ENCODE measurements at places on chromosomes 3 and 15. TPM values are rescaled to one million over a fixed set of nuclear protein-coding genes. Genes with fewer than 3 reads are reported as not detected.

- no peak overlapping the region for H3K4me3 ChIP-seq
- no peaks in the 10 kb centered on the region for H3K36me3 ChIP-seq
- no peaks in the 10 kb centered on the region for H3K27me3 ChIP-seq
- no peaks in the 10 kb centered on the region for H3K4me1 ChIP-seq
Measured at GRCh38 chr3:120139140-120139539, 44.9 kb upstream of the GSK3B start.

GRCh38 chr15:70099967-70100473 is 2.3 kb upstream of the TLE3 start:
- H3K4me3 ChIP-seq: no peak overlapping the region
- peak overlapping the region; percentile 63 for H3K27ac ChIP-seq
- no peaks in the 10 kb centered on the region for H3K27me3 ChIP-seq
- no peak for DNase-seq

DNA sequence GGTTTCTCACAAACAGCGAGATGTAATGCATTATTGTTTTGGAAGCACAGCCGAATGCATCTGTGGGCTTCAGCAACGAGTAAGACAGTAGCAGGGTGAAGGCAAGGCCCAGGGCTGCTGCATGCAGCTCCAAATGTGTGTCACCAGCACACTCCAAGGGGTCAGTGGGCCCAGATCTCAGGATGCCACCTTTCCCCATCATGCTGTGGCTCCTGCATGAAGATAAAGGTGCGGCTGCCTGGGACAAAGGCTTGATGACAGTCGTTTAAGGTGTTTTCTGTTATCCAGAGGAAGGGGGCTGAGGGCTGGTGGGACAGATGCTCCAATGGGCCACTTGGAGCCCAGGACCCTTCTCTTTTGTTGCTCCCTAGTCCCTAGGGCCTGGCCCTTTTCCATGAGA is 13.2 kb downstream of the C3orf22 start:
- no peaks in the 10 kb centered on the region for H3K36me3 ChIP-seq
- H3K27me3 ChIP-seq: peaks cover 23% of the 10 kb centered on the region
- no peak for DNase-seq

DNA sequence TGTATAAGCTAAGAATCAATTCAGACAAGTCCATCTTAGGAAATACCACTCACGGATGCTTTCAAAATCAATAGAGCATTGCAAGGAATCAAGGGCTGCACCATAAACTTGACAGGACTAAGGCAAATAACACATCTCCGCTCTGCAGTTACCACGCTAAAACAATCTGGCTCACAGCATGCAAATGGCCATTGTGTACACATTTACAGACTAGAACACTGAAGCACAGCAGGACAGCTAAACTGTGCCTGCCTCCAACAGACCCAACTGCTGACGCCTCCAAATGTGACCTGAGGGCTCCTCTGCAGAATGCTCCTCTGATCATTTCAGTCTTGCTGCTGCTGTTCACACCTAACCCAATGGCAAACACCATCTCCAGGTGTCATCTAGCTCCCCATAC is 104.3 kb downstream of the MEX3B start:
- H3K36me3 ChIP-seq: no peaks in the 10 kb centered on the region
- no peaks in the 10 kb centered on the region for H3K27me3 ChIP-seq
- no peaks in the 10 kb centered on the region for H3K4me1 ChIP-seq

DNA sequence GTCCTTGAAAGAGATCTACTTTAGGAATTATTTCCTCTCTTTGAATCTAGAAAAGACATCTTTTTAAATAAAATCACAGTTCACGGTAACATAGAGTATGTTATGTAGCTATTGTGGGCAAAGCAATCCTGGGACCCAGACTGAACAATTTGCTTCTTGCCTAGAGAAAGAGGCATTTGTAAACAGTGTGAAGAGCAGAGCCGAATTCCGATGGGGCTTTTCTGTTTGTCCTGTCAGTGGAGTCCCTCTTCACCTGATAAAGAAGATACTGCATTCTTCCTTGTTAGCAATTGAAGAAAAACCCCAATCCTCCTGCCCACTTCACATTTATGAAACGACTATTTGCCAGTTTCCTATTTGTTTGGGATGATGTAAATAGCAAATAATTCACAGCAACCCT is 462.9 kb downstream of the WDR72 start:
- no peaks in the 10 kb centered on the region for H3K4me1 ChIP-seq
- H3K27me3 ChIP-seq: no peaks in the 10 kb centered on the region
- no peak overlapping the region for H3K4me3 ChIP-seq

Gene MYEF2
- total RNA-seq: 21.8 TPM

Measured in lung (tissue), 17 donors.